ENCODE measurements at places on chromosomes 12 and 14.

DNA sequence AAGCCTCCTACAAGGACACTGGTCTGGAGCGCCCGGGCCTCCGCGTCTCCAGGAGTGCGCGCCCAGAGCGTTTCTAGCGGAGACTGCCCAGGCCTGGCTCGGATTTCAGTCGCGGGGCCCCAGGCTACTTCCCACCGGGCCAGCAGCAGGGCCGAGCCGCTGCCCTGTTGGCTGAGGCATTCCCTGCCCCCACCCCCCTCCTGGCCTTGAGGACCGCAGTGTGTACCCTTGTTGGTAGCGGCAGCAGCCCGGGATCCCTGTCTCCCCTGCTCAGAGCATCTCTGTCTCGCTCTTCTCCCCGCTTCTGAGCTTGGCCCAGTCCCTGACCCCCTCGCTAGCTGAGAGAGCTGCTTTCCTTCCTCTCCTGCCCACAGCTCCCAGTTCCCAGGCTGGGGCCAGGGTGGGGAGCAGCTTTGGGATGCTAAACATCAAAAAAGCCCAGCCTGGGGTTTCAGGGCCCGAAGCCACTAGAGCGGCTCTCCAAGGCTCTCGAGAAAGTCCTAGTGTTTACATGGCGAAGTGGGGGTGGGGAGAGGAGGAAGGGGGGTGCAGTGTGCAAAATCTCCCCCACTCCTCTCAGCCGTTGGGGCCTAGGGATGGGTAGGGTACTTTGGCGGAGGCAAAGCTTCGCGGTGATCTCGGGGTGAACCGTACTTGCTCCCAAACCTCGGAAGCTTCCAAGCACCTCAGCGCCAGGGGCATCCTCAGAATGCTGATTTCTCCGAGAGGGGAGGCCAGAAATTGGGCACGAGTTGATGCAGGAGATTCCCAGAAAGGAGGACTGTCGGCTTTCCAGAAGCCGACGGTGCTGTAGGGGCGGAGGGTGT, 6.4 kb downstream of the NKX2-1 start:
- DNase-seq = no peak

- no peak for DNase-seq
Observed at GRCh38 chr12:55850893-55851292, 8.2 kb upstream of the MMP19 start.

DNA sequence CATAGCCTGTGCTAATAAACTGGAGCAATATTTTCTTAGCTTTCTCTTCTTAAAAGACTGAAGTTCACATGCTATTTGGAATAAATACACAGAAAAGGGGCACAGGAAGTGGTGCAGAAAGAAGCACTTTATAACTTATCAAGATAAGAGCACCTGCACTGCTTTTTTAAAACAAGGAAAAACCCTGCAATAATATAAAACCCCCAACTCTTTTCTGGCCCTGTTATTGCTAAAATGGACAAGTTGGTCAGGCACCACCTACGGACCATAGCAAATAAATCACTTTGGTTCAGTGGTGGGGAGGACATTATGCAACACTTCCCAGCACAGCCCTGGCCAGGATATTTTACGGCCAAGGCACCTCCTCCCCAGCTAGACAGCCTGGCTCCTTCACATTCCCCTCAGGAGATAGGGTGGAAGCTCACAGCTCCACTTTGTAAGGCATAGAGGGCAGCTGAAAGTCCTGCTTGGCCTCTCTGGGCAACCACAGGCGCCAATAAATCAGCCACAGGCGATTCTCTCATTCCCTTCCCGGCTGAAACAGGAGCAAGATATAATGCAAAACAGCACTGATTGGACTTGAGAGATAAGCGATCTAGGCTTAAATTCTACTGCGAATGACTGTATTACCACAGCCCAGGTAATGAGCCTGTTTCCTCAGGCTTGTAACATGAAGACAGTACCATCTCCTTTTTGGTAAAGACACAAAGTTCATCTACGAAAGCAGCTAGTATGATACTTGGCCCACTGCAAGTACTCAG, 2.0 kb downstream of the ZBTB25 start:
- no peak for DNase-seq

DNA sequence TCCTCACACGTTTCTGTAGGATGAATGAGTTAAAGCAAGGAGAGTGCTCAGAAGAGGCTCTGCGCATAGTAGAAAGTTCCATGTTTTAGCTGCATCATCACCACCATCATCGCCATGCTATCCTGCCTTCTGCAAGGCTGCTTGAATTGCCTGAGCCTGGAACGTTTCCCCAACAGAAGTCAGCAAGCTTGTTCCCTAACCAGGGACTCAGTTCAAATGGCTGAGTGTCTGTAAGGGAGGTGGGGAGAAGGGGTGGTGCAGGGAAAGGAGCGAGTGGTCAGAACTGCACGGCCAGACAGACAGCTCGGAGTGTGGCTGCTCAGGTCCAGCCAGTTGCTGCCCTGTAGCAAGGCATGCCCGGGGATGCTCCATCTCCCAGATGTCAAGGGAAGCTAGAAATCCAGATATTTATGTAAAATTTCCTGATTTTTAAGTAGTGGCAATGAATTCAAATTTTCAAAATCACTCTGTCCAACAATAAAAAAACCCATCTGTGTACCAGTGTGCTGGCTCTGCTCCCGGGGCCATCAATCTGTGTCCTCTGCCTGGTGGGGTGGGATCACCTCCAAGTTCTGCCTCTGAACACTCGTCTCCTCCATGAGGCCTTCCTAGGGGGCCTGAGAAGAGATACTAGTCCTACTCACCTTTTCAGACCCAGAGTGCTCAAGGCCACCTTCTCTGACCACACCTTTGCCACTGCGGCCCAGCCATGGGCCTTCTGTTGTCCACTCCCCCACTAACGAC, 162.7 kb downstream of the FOXN3 start:
- no peak for DNase-seq

GRCh38 chr12:117968826-117969659, at the start of gene KSR2:
TSS of gene KSR2 (minus strand) at chr12:117968990. CDS start at chr12:117968255, 735 bp downstream.
- peak; percentile 99 for DNase-seq

DNA sequence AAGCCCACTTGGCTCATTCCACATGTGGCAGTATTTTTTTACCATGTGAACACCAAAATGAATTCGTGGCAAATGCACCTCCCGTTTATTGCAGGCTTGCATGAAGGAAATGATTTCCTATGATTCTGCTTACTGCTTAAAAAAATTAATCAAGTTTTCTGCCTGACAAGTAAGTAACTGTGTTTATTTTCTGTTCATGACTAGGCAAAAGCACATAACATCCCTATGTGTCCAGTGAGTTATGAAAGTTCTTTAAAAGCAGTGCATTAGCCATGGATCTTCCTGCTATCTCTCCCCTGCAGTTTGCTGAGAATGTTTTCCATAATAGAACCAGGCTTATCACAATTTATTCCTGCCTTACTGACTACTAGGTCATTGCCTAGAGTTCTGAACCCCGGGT, 20.4 kb downstream of the GPR65 start:
- no peak for DNase-seq

DNA sequence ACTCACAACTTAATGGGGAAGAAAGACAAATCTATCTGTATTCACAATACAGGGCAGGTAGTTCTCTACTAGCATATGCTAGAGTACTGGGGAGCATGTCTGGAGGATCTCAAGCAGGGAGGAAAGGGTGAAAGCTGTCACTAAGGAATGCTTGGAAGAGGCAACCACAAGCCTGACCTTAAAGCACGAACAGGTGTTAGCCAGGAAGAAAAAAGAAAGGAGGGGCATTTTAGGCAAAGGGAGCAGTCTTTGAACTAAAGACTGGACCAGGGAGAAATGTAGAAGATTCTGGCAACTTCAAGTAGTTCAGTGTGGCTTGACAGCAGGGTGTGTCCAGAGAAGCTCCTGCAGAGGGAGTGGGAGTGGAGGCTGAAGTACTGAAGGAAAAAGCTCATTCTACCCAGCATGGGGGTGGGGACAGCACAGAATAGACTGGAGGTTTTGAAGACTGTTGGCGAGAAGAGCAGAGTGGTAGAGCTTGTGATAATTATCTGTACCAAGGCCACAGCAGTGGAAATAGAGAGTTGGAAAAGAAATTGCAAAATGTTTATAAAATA, 50.9 kb downstream of the AP5M1 start:
- DNase-seq = no peak

DNA sequence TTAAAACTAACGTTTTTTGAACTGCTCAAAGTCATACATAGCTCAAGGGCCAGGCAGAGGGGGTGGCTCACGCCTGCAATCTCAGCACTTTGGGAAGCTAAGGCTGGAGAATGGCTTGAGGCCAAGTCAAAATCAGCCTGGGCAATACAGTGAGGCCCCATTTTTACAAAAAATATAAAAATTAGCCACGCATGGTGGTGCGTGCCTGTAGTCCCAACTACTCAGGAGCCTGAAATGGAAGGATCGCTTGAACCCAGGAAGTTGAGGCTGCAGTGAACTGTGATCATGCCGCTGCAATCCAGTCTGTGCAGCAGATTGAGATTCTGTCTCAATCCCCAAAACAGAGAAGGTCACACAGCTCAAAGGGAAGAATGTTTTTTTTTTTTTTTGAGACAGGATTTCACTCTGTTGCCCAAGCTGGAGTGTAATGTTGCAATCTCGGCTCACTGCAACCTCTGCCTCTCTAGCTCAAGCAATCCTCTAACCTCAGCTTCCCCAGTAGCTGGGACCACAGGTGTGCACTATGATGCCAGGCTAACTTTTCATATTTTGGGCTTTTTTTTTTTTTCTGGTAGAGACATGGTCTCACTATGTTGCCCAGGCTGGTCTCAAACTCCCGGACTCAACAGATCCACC, 2.9 kb downstream of the RBM23 start:
- DNase-seq = no peak

- no peak for DNase-seq
Observed at GRCh38 chr14:54364555-54365415, 32.0 kb upstream of the CDKN3 start.

GRCh38 chr12:53820514-53821306, 68.9 kb upstream of the CISTR start:
- DNase-seq = no peak

DNA sequence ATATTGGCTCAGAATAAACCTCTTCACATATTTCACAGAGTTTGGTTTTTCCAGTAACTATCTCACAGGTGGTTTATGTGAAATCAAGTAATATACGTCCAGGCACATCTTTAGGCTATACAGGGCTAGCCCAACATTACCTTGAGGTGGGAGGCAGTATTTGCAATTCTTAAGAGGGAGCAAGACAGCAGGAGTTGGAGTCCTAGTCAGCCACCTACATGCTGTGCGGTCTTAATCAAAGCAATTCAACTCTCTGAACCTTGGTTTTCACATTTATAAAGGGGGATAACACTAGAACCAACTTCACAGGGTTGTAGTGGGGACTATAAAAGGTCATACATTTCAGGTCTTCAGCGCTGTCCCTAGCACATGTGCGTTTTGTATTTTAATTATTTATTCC, 73.5 kb upstream of the FICD start:
- DNase-seq = no peak

DNA sequence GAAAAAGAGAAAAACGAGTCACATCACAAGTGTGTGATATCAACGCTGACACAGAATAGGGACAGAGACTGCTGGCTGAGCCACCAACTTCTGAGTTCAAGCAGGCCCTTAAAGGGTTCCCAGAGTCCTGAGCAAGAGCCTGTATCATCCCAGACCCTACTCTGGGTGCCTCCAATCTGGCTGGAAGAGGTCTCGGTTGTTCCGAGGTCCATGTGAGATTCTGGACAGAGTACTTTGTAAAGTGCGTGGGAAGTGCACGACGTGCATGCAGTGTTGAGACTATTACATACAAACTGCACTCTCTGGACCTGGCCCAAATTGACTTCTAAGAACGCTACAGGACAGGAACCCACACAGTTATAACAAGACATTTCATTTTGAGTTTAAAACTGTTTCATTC, 40.6 kb downstream of the MOK start:
- no peak for DNase-seq

DNA sequence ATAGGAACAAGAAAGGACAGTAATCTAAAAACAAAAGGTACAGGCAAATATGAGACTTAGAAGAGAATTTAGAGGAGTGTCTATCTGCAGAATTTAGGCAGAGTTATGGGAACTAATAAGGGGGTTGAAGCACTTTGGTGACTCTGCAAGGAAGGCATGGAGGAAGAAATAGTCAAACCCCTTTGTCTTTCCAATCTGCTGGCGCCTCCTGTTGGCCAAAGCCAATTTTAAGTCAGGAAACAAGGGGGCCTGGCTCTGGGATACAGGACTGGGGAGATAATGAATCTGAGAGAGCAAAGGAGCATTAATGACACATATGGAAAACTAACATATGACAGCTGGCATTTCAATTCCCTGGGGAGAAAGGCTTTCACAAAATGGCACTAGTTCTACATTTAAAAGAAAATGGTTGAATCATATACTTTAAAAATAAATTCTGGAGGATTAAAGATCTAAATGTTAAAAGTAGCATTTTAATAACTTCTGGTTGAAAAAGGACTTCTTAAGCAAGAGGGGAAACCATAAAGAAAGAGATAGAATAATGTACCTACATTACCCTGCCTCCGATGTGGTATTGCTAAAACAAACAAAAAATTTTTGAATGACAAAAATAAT, 48.5 kb upstream of the CSRP2 start:
- DNase-seq = no peak

GRCh38 chr12:109476807-109477184, 304 bp downstream of the KCTD10 start:
- DNase-seq = no peak

DNA sequence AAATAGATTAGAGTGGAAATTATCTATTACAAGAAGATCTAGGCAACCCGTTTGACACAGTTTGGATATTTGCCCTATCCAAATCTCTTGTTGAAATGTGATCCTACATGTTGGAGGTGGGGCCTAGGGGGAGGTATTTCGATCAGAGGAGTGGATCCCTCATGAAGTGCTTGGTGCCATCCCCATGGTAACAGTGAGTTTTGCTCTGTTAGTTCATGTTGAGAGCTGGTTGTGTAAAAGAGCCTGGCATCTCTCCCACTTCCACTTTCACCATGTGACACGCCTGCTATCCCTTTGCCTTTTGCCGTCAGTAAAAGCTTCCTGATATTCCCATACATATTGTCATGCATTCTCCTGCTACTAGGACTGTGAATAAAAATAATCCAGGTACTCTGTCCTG, 66.4 kb upstream of the FLRT2 start:
- no peak for DNase-seq

GRCh38 chr12:128843538-128843937, 9.7 kb upstream of the GLT1D1 start:
- no peak for DNase-seq

GRCh38 chr12:90959032-90959431, 4.1 kb upstream of the CCER1 start:
- DNase-seq = no peak

DNA sequence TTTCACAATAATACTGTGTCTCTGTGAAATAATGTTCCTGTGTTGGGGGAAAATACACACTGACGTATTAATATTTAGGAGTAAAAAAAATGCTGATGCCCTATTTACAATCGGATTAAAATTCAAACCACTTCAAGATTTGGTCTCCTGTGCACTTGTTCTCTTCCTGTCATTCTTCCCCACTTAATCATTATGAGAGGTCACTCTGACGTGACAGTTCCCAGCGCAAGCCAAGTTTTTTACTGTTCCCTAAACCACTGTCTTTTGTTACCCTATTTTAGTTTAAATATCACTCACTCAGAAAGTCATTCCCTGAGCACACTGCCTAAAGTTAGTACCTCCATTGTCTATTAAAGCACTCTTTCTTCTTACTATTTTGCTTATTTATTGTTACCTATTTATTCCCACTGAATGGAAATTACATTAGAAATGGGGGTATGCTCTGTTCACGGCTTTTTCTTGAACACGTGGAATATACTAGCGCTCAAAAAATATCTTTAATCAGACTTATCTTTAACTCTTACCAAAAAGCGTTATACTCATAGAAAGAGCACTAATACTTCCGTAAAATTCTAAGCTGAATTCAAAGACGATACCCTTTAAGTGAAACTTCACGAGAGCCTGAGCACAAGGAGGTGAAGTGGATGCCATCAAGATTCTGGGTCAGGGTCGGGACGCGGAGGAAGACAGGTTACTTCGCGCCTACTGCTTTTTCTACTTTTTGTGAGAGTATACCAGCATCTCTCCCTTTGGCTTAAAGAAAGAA, 670 bp upstream of the PSMA3 start:
- no peak for DNase-seq

Data from NCI-H774 (cell line).